Amniotic epithelial cell (primary cell): ENCODE measurements at places on chromosomes 6 and 20.
A peak's percentile ranks its signal among the peaks of the same experiment; 100 is the strongest.

DNA sequence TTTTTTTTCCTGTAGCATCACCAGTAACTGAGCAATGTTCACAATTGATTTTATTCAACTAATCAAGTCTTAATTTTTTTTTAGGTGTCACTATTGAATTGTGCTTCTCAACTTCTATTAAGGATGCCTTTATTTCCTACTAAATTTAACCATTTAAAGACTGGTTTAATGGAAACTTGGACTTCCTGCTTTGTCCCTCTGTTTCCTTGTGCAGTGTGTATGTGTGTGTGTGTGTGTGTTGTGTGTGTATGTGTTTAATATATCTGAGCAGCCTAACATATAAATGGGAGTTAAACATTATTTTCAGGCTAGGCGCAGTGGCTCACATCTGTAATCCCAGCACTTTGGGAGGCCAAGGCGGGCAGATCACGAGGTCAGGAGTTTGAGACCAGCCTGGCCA, 1.8 kb downstream of the SERPINB6 start:
- no peak for DNase-seq

- no peak for DNase-seq
These were observed 29.0 kb upstream of the AFDN start for GRCh38 chr6:167797476-167798265.

- DNase-seq, result no peak
These were observed 156.3 kb downstream of the SCML4 start for GRCh38 chr6:107667790-107668189.

DNA sequence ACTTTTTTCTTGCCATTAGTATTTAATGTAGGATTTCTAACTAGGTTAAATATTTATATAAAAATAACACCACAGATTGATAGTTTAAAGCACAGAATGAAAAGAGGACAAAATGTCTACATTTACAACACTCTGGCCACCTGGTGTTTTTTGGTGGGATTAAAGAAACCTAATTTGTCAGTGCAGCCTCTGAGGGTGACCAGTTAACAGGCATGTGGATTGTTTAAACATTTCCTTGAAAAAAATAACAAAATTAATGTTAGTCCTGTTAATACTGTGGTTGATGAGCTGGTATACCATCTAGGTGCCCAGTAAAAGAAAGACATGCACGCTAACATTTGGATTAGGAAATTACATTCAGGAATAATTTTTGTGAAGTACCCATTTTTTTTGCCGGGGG, 8.8 kb downstream of the SLC9A8 start:
- no peak for DNase-seq

GRCh38 chr6:149752600-149753373, 3.2 kb downstream of the PCMT1 start:
- DNase-seq, result peak; percentile 37

DNA sequence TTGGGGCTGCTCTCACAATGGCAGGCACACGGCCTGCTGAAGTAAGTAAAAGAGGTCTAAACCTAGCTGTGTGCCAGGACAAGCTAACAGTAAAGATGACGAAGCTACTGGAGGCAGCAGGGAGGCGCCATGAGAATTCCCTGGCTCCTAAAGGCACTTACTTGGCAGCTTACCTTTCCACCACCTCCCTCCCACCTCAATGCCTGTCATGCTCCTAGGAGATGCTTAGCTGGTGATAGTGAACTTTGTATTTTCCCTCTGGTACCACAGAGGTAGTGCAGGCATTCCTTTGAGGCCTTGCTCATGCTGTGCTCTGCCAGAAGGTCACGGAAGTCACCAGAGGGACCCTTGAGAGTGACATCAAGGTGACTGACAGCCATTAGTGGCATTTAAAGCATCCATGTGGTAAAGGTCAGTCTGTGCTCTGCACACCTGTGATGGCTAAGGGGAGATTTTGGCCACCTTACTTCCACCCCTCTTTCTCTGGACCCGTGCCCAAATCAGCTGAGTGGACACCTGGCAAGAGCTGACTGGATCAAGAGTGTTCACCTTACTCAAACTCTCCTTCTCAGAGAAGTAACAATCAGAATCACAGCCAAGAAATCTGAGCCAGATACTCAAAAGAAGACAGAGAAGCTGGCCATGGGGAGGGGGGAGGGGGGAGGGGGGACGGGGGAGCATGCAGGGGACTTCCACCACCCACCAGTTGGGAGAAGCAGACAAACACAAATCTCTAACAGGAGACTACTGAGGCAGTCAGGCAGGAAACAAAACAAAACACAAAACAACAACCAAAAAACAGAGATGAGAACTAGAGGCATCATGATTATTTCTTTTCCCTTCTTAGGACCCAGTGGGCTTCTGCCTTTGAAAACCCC, 2.9 kb downstream of the FKBP1A start:
- no peak for DNase-seq

DNA sequence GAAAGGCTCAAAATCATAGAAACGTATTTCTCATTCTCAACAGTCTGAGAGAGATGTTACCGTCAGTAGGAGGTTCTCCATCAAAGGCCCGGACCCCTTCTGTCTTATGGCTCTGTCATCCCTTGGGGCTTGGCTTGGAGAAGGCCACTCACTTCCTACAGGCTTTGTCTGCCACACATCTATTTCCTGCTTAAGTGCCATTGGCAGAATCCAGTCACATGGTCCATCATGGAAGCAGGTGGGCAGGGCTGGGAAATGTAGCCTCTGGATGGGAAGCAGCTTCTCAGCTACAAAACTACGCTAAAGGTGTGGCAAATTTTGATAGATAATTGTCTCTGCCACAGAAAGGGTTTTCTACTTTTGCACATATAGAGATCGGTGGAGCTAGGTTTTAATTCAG, 12.6 kb upstream of the ZFP64 start:
- no peak for DNase-seq

GRCh38 chr6:150361876-150362275, 6.9 kb upstream of the IYD start:
- no peak for DNase-seq

- DNase-seq, result no peak
These were observed 54.4 kb downstream of the PRR18 start for GRCh38 chr6:166253778-166254204.

DNA sequence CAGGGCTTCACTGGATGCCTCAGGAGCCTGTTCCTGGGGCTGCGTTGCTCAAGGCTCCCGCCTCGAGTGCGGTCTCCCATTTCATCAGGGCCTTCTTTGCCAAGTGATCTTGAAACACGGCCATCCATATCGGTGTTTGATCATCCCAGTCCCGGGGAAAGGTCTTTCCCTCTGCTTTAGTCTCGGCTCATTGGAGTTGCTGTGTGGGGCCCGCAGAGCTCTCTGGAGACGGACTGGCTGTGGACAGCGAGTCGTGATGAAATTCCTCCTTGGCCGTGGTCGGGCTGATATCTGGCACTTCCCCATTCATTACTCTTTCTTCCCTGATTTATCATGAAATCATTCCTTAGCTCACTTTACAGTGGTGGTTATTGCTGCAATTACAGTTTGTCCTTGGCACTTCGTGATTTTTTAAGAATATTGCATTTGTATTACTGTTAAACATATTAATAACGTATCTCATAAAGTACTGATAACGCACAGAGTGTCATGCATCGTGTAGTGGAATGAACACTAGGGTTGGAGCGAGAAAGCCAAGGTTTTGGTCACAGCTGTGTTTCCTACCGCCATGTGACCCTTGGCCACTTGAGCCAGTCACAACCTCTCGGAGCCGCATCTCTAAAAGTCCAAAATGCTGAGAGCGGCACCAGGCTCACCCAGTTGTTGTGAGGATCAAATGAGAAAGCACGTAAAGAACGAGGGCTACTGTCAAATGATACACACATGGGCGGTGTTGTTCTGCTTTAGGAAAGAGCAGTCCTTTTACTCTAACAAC, 71.8 kb downstream of the MTHFD1L start:
- DNase-seq, result peak; percentile 58

GRCh38 chr6:157761331-157761921, 61.6 kb upstream of the SNX9 start:
- DNase-seq, result peak; percentile 75

- no peak for DNase-seq
These were observed 96.0 kb downstream of the HFE start for GRCh38 chr6:26183237-26183580.

GRCh38 chr6:159109391-159109790, 59.8 kb upstream of the FNDC1 start:
- no peak for DNase-seq

DNA sequence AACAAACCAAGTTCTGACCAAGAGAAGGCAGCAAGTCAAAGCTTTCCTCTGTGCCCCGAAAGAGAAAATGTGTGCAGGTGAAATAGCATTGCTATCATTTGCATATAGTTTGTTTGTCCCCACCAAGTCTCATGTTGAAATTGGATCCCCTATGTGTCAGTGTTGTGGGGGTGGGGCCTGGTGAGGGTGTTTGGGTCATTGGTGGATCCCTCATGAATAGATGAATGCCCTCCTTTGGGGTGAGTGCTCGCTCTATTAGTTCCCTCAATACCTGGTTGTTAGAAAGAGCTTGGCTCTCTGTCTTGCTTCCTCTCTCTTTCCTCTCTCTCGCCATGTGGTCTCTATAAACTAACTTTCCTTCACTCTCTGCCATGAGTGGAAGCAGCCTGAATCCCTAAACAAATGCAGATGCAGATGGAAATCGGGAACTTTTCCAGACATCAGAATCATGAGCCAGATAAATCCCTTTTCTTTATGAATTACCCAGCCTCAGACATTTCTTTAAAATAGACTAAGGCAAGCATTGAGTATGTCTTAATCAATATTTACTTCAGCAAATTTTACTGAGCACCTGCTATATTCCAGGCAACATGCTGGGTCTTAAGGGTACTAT, 43.8 kb upstream of the SYNDIG1 start:
- DNase-seq, result no peak

DNA sequence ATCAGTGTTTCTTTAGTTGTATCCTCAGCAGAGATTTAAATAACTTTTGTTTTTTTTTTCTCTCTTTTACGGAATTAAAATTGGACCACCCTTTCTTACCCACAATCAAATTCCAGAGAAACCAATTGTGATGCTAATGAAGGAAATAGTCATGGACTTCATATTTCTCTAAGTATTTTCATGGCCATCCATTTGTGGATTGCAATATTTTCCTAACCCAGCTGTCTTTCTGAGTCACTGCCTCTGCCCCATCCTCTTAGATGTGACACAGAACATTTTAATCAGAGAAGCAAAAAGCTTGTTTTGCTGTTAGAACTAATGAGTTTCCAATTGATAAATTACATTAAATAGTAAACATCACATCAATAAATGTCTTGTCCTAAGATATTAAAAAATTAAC, 405.5 kb upstream of the ADGRB3 start:
- DNase-seq, result no peak

DNA sequence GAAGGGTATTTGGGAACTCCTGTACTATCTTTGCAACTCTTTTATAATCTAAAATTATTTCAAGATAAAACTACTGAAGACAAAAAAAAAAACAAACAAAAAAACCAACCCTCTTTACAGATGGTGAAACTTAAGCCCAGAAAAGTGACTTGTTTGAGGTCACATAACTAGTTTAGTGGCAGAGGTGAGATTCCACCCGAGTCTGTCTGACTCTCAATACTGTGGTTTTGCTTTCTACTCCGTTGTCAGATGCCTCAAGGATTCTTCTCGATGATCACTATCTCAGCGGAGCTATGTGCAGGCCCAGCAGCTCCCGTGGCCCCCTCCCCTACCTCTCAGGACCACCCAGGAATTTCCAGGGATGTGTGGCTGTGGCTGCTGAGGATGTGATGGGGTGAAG, 36.1 kb upstream of the KCNB1 start:
- no peak for DNase-seq

GRCh38 chr6:131116755-131117360, 18.4 kb upstream of the AKAP7 start:
- DNase-seq, result peak; percentile 70

DNA sequence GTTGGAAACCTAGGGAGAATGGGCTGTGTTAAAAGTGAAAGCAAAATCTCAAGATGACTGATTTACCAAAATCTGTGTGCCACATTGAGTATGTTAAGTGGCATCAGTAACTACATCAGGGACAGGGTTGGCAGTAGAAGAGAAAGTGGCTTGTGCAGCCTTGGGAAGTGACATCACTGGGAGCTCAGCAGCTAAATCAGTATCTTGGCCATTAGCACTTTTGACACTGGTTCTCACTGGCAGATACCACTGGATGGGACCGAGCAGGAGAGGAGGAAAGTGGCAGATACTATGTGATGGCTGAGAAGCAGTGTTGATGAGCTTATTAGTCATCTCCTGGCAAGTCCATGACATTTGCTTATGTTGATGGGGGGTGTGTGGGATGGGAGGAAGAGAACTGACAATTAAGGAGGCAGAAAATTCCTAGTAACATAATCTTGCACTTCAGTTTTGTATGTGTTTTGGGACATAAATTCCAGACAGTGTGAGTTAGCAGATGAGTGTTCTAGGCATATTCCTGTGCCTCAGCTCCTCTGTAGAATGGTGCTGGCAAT, 322.2 kb downstream of the SOX4 start:
- no peak for DNase-seq

DNA sequence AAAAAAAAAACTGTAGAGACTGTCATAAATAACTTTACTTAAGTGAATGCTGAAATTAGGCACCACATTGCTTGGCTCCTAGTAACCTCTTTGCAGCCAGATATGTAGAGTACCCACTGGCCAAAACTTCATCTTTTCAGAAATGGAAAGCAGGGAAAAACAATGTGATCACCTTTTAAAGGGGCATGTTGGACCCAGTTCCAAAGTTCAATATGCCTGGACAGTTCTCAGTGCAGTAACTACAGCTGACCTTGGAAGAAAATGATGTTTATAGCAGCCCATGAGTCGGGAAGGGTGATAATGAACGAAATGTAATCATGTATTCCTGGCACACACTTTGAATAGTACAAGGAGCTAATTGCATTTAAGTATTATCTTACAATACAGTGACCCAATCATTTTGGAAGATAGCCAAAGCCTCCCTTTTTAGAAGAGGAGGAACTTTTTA, 93.6 kb upstream of the TAB2 start:
- no peak for DNase-seq

GRCh38 chr6:117617210-117618035, 15.1 kb upstream of the GOPC start:
- DNase-seq, result no peak

GRCh38 chr6:2242311-2242710, 3.1 kb downstream of the GMDS start:
- no peak for DNase-seq

DNA sequence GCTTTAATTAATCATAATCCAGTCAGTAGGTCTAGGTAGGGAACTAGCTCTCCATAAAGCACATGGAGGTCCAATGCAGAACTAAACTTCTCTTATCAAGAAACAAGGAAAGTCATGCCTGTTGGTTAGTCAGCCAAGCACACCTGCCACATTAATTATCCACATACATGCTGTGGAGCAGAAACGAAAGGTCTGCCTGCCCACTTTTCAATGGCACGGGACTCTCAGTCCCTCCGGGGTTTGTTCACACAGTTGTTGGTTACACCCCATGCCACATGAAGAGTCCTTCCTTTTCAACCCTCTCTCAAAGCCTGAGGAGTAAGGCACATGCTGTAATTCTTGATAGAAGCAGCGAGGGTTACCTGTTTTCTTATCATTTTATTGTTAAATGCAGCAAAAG, 1096.4 kb upstream of the MAP3K7 start:
- DNase-seq, result no peak

GRCh38 chr6:31113861-31114540, 599 bp upstream of the PSORS1C1 start:
- peak; percentile 24 for DNase-seq

- DNase-seq, result no peak
These were observed 114.8 kb downstream of the RPS12 start for GRCh38 chr6:132929141-132929540.

- DNase-seq, result no peak
These were observed 1.4 kb upstream of the INSM1 start for GRCh38 chr20:20366551-20366875.

GRCh38 chr20:56213321-56213720, 35.2 kb upstream of the MC3R start:
- no peak for DNase-seq

- peak; percentile 68 for DNase-seq
These were observed 48.0 kb downstream of the TMEM170B start for GRCh38 chr6:11585426-11586016.
